ENCODE measurements at places on chromosomes 7 and 10. TPM values are rescaled to one million over a fixed set of nuclear protein-coding genes. Genes with fewer than 3 reads are reported as not detected.

The OR2A12 gene
- total RNA-seq: not detected

The ELN gene
- total RNA-seq: 1.1 TPM

DNA sequence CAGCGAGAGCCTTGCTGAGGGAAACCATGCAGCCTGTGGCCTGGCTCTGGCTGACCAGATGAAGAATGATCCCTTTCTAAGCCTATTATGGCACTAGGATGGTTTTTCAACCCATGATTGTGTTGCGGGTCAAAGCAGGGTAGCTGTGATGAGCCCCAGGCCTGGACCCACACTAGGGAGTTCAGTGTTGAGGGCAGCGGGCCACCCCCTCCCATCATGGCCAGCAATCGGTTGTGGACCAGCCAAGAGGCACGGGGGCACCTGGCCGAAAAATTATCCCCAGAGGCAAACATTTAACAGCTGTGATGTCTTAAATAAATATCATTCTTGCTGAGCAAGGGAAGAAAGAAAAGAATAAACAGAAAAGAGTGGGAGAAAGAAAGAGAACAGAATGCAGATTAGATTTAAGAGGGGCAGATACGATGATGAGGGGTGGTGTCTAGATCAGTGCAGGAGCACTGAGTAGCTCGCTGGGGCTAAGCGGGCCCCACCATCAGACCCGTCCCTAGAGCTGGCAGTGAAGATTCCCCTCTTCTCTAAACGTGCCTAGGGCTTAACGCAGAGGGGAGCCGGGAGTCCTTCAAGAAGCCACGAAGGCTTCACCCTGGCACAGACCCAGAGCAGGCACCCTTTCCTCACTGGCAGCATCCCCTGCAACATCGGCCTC is 82.7 kb downstream of the SLC37A3 start:
- no peak for DNase-seq

DNA sequence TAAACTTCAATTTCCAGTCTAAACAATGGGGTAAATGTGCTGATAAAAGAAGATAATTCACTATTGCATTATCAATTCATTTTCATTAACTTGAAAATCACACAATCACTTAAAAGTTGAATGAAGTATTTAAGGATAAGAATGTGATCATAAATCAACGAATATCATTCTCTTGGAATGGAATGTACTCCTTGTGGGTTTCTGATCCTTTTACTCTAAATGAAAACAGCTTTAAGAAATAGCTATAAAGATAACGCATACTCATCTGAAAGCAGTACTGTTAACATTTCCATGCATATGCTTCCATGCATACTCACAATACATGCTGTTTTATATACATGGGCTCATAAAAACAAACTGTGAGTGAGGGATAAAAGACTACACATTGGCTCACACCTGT is 108.8 kb downstream of the ATE1 start:
- DNase-seq: no peak

DNA sequence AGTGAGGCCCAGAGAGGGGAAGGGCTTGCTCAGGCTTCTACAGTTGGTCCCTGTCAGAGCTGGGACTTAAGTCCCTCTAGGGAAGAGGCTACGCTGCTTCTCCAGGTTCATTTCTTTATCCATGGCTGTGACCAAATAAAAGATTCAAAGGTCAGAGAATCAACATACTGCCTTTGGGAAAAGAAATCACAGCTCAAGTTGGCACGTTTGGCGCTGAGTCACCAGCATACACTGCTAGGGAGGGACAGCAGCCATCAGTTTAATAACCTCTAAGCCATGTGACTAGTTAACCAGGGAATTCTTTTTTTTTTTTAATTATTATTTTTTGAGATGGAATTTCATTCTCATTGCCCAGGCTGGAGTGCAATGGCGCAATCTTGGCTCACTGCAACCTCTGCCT is 28.4 kb upstream of the CRHR2 start:
- DNase-seq: no peak

DNA sequence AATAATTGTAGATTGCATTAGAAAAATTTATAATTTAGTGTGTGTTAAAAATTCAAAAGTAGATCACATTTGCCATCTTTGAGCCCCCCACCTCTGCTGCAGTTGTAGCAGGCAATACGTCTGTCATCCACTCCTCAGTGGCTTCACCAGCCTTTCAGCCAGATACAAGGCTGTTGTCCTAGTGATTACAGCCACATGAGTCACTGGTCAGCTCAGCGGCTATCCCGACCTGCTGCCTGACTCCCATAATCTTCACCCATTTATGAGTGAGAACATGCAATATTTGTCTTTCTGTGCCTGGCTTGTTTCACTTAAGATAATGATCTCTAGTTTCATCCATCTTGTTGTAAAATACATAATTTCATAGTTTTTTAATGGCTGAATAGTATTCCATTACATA is 9.2 kb downstream of the OR2A5 start:
- no peak for DNase-seq

DNA sequence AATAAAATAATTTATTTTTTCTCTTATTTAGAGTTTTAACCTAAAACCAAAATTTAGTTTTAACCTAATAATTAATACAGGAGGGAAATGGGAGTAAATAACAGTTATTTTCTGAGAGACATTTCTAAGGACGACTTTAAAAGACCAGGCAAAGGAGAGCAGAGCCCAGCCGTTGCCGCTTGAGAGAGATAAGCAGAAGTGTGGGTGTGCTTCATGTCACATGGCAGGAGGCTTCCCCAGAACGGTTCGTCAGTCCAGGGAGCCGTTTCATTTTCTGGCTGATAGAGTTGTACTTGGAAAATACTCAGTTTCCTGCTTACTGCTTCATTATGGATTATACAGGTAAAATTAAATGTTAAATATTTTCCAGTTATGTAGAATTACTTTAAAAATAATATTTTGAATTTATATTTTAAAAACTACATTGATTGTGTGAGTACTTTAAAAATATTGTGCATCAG is 61.4 kb downstream of the ST7 start:
- DNase-seq: peak; percentile 11

Measured in neural progenitor cell (in vitro differentiated cells).